Posterior vena cava (tissue), 2 donors: ENCODE measurements at places on chromosomes 1 and 21. TPM values are rescaled to one million over a fixed set of nuclear protein-coding genes. Genes with fewer than 3 reads are reported as not detected.

The PCP4L1 gene
- total RNA-seq: 4.6 TPM

The S100A12 gene
- 34.4 TPM for total RNA-seq

The C1orf105 gene
- not detected for total RNA-seq

The MX2 gene
- 17.6 TPM for total RNA-seq

The PTCH2 gene
- 1.6 TPM for total RNA-seq

The FCAMR gene
- total RNA-seq: not detected

The IL19 gene
- total RNA-seq: not detected

The CCDC30 gene
- 4.3 TPM for total RNA-seq

The GPBP1L1 gene
- total RNA-seq: 75.9 TPM

The ZFYVE9 gene
- 19.8 TPM for total RNA-seq

The CRYZL1 gene
- total RNA-seq: 40.4 TPM

The SLC44A5 gene
- 0.52 TPM for total RNA-seq

The SPATA45 gene
- total RNA-seq: not detected

The SLAMF6 gene
- 1.2 TPM for total RNA-seq

The VHLL gene
- total RNA-seq: not detected

The SPRR1A gene
- not detected for total RNA-seq

The LCE1B gene
- total RNA-seq: not detected

The TYW3 gene
- total RNA-seq: 19.0 TPM

The GBP5 gene
- 3.9 TPM for total RNA-seq

The TMEM53 gene
- 5.3 TPM for total RNA-seq

The RAB7B gene
- 3.2 TPM for total RNA-seq

The CA6 gene
- total RNA-seq: not detected

The ABCG1 gene
- total RNA-seq: 12.4 TPM

The B3GALT5 gene
- 0.19 TPM for total RNA-seq

The EDN2 gene
- total RNA-seq: not detected

The DNALI1 gene
- total RNA-seq: 3.9 TPM

The FAM72B gene
- 0.57 TPM for total RNA-seq

The TSACC gene
- not detected for total RNA-seq

The SYT2 gene
- not detected for total RNA-seq

The SYCP1 gene
- total RNA-seq: not detected

The GBP7 gene
- not detected for total RNA-seq

The TOMM40L gene
- 13.4 TPM for total RNA-seq

The IL12RB2 gene
- 1.1 TPM for total RNA-seq
